T-cell (primary cell): ENCODE measurements at places on chromosomes 1 and 21. TPM values are rescaled to one million over a fixed set of nuclear protein-coding genes. Genes with fewer than 3 reads are reported as not detected.

GCSAML gene
- 0.85 TPM for total RNA-seq

SLC9C2 gene
- total RNA-seq: not detected

ZNF648 gene
- total RNA-seq: not detected

RNU1-3 gene
- total RNA-seq: 2,148 TPM

NIT1 gene
- total RNA-seq: 27.6 TPM

GNG12 gene
- 0.35 TPM for total RNA-seq

- H3K36me3 ChIP-seq: no peaks in the 10 kb centered on the region
- H3K27me3 ChIP-seq: peaks cover 17% of the 10 kb centered on the region
- H3K4me1 ChIP-seq: no peaks in the 10 kb centered on the region
- DNase-seq: no peak
Measured at GRCh38 chr21:32140604-32141317, 138.1 kb downstream of the MIS18A start.

- no peak for DNase-seq
- H3K27me3 ChIP-seq: peaks cover 8% of the 10 kb centered on the region
- no peaks in the 10 kb centered on the region for H3K4me1 ChIP-seq
- no peaks in the 10 kb centered on the region for H3K36me3 ChIP-seq
Measured at GRCh38 chr1:156615946-156616345, 3.3 kb upstream of the HAPLN2 start.

DNA sequence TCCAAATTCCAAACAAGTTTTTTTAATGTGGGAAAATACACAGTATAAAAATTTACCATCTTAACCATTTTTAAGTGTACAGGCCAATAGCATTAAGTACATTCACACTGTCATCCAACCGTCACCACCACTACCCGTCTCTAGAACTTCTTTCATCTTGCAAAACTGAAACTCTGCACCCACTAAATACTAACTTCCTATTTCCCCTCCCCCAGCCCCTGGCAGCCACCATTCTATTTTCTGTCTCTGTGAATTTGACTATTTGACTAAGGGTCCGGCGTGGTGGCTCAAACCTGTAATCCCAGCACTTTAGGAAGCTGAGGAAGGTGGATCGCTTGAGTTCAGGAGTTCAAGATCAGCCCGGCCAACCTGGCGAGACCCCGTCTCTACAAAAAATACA lies 36.1 kb downstream of the CLSTN1 start:
- H3K27ac ChIP-seq: peak overlapping the region; percentile 52
- peak; percentile 45 for DNase-seq
- H3K4me3 ChIP-seq: no peak overlapping the region

GRCh38 chr1:216005916-216006315 lies 417.3 kb downstream of the USH2A start:
- H3K36me3 ChIP-seq: no peaks in the 10 kb centered on the region
- no peaks in the 10 kb centered on the region for H3K4me1 ChIP-seq
- no peaks in the 10 kb centered on the region for H3K27me3 ChIP-seq

GRCh38 chr1:213474054-213474453 lies 423.0 kb downstream of the RPS6KC1 start:
- no peak overlapping the region for H3K4me3 ChIP-seq
- no peak for DNase-seq
- H3K27me3 ChIP-seq: no peaks in the 10 kb centered on the region
- no peaks in the 10 kb centered on the region for H3K4me1 ChIP-seq

DNA sequence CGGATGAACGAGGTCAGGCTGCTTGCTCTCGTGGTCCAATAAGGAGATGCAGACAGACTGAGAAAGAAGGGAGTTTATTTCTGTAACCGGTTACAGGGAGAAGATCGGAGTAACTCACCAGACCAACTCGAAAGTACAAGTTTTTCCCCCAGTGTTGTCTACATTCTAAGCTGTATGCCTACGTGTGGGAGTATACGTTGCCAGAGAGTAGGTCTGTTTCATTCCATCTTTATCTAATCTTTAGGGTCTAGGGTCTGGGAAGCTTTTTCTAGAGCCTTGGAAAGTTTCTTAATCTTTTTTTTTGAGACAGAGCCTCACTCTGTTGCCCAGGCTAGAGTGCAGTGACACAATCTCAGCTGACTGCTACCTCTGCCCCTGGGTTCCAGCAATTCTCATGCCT lies 4.7 kb upstream of the PADI1 start:
- no peaks in the 10 kb centered on the region for H3K36me3 ChIP-seq
- DNase-seq: no peak
- H3K27ac ChIP-seq: no peak overlapping the region
- H3K4me3 ChIP-seq: no peak overlapping the region
- peaks cover 17% of the 10 kb centered on the region for H3K4me1 ChIP-seq

- peaks cover 34% of the 10 kb centered on the region for H3K4me1 ChIP-seq
- no peak for DNase-seq
- H3K36me3 ChIP-seq: no peaks in the 10 kb centered on the region
- H3K27ac ChIP-seq: no peak within 1 kb of the TSS
Measured at GRCh38 chr1:6424619-6425593, at the start of gene ESPN. TSS of gene ESPN (plus strand) at chr1:6424776. CDS start at chr1:6424956, 180 bp downstream.

GRCh38 chr1:115515270-115515669 lies 126.5 kb upstream of the VANGL1 start:
- H3K27ac ChIP-seq: no peak overlapping the region
- no peak overlapping the region for H3K4me3 ChIP-seq
- H3K4me1 ChIP-seq: no peaks in the 10 kb centered on the region
- DNase-seq: no peak
- H3K27me3 ChIP-seq: no peaks in the 10 kb centered on the region

GRCh38 chr1:65724151-65724550 lies 68.5 kb upstream of the PDE4B start:
- no peaks in the 10 kb centered on the region for H3K4me1 ChIP-seq
- H3K36me3 ChIP-seq: no peaks in the 10 kb centered on the region
- DNase-seq: no peak
- H3K4me3 ChIP-seq: no peak overlapping the region
- H3K27me3 ChIP-seq: no peaks in the 10 kb centered on the region

- H3K27me3 ChIP-seq: peaks cover 2% of the 10 kb centered on the region
- H3K27ac ChIP-seq: no peak overlapping the region
- no peaks in the 10 kb centered on the region for H3K4me1 ChIP-seq
Measured at GRCh38 chr1:55747408-55747841, 532.3 kb upstream of the USP24 start.

- DNase-seq: no peak
- H3K4me3 ChIP-seq: peak within 1 kb of the TSS; percentile 60
Measured at GRCh38 chr1:43978551-43979260, at the start of gene B4GALT2. TSS of gene B4GALT2 (plus strand) at chr1:43979210. CDS start at chr1:43981161, 1,951 bp downstream.

DNA sequence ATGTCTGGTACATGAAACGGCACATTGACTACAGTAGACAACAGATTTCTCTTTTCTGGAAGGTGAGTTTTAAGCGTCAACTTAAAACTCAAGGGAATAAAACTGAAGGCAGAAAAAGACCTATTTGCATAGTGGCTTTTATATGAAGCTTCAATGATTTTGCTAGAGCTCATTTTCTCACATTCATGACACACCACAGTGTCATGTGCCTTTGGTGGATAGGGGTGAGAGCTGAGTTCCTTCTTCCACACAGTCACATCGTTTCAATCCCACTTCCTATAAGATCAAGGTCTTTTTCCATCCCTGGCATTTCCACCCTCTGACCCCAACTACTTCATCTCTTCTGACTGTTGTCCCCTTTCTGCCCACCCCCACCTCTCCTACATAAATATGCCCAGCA lies 31.0 kb downstream of the IL12RB2 start:
- no peak overlapping the region for H3K4me3 ChIP-seq
- H3K36me3 ChIP-seq: no peaks in the 10 kb centered on the region
- H3K27me3 ChIP-seq: no peaks in the 10 kb centered on the region
- DNase-seq: no peak
- H3K4me1 ChIP-seq: peaks cover 24% of the 10 kb centered on the region
- H3K27ac ChIP-seq: no peak overlapping the region

GRCh38 chr1:219155135-219155534 lies 18.5 kb upstream of the LYPLAL1 start:
- DNase-seq: no peak
- H3K27ac ChIP-seq: no peak overlapping the region
- H3K4me1 ChIP-seq: no peaks in the 10 kb centered on the region
- H3K4me3 ChIP-seq: no peak overlapping the region

DNA sequence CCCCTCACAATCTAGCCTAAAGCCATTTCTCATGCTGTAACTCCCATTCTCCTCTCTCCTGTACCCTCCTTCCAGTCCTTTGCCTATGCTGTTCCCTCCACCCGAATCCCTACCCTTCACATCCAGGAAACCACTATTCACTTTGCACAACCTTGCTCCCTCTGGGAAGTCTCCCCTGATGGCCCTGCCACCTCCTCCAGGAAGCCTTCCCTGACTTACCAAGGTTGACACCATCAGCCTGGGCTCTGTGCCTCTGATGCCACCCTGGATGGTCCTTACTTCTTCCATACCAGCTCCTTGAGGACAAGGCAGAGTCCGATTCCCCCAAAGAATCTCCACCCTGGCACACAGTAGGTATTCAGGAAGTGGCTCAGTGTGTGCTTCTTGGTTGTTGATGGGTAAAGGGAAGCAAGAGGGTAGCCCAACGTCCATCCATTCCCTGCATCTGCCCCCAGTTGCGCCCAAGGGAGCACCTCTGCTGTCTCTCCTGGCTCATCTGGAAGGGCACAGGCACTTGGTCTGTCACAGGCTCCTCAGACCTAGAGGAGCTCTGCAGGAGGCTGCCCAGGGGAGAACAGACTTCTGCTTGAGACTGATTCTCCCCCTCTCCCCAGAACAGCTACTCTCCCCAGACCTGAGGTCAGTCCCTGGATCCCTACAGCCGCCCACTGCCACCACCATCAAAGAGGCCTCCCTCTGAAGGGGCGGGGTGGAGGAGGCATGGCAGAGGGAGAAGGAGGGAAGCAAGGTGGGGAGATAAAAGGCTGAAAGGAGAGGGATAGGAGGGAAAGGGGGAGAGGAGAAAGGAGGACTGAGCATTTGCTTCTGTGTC lies 36.1 kb upstream of the ZC3H12A start:
- H3K27ac ChIP-seq: no peak overlapping the region
- no peaks in the 10 kb centered on the region for H3K4me1 ChIP-seq
- H3K27me3 ChIP-seq: peaks cover 39% of the 10 kb centered on the region
- no peak for DNase-seq
- H3K4me3 ChIP-seq: no peak overlapping the region
- no peaks in the 10 kb centered on the region for H3K36me3 ChIP-seq

DNA sequence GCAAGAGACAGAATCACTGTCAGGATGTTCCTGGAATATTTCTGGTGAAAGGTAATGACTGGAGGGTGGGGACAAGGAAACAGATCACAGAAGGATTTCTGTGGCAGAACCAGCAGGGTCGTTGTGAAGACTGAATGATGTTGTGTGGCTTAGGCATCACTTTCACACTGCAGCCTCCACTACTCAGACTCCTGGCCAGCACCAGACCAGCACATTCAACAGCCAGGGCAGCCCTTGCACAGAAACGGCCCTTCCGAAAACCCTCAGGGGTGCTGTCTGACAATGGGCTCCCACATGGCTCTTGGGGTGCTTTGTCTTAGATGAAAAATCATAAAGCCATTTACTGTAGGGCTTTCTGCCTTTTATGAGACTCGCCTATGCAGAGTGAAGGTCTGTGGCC lies 3.8 kb upstream of the RAB7B start:
- H3K4me1 ChIP-seq: peaks cover 1% of the 10 kb centered on the region
- DNase-seq: no peak
- H3K36me3 ChIP-seq: no peaks in the 10 kb centered on the region
- H3K4me3 ChIP-seq: no peak overlapping the region

DNA sequence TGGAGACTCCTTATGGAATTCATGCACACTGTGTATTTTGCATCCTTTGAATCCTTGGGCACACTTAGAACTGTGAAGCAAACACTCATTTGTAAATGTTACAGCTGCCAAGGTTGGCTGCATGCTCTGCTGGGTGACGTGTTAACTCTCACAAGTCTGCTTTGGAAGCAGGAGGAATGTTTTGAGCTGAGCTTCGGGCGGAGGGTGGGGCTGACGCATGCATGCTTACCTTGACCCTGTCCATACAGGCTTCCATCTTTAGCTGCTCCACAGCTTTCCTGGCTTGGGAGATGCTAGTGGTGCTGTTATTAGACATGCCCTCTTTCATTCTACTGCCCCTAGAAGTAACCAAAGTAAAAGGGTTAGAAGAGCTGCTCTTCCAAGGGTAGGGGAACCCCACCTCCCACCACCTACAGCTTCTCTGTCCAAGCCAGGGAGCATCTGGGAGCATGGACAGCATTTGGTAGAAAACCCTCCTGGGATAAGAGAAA lies 66.0 kb downstream of the GNG4 start:
- no peak overlapping the region for H3K4me3 ChIP-seq
- H3K4me1 ChIP-seq: no peaks in the 10 kb centered on the region
- no peak overlapping the region for H3K27ac ChIP-seq
- peaks cover 21% of the 10 kb centered on the region for H3K27me3 ChIP-seq

GRCh38 chr21:37553078-37553481 lies 186.5 kb downstream of the DYRK1A start:
- no peak overlapping the region for H3K4me3 ChIP-seq
- no peak for DNase-seq
- H3K36me3 ChIP-seq: no peaks in the 10 kb centered on the region
- H3K27me3 ChIP-seq: no peaks in the 10 kb centered on the region

GRCh38 chr1:182608845-182609610 lies 4.8 kb upstream of the RGS16 start:
- no peaks in the 10 kb centered on the region for H3K36me3 ChIP-seq
- no peak for DNase-seq
- H3K27me3 ChIP-seq: peaks cover 10% of the 10 kb centered on the region
- no peak overlapping the region for H3K4me3 ChIP-seq
- H3K4me1 ChIP-seq: peaks cover 2% of the 10 kb centered on the region

DNA sequence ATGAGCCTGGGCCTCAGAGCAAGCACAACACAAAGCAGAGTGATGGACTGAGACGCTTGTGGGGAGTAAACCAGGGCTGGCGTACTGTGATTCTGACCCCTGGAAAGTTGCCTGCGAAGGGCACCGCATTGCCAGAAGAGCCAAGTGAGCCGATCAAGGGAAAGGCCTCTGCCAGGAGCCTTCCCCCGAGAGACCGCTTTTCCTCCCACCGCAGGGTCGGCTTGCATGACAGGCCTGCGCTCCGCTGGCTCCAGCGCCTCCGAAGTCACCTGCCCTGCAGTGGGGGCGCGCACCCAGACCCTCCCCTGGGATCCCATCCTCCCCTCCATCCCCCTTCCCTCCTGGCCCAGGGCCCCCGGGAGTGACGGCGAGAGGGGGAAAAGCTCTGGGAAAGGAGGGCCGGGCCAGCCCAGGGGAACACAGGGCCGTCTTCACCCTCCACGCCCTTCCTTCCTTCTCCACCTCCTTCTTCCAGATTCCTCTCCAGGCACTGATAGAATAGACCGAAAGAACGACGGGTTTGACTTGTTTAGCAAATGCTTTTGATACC lies 165.0 kb downstream of the TRIM33 start:
- no peaks in the 10 kb centered on the region for H3K36me3 ChIP-seq
- peak overlapping the region; percentile 39 for H3K4me3 ChIP-seq
- DNase-seq: no peak
- H3K27ac ChIP-seq: peak overlapping the region; percentile 52
- H3K4me1 ChIP-seq: peaks cover 50% of the 10 kb centered on the region

DNA sequence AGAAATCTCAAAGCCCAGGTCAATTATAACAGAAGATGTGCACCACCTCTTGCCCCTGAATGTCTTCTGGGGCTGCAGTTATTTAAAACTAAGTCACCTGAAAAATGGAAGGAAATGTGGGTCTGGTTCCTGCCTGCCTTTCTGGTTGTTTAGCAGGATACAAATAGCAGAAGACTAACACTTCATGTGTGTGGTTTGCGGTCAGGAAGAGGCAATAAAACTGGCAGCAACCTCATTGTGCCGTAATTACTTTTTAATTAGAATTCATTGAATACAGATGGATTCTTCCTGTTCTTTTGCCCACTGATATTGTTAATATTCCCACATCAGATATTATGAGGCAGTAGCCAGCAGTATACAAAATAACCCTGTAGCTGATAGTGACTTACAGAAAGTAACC lies 345.7 kb downstream of the ZNF326 start:
- peaks cover 10% of the 10 kb centered on the region for H3K4me1 ChIP-seq
- no peak overlapping the region for H3K27ac ChIP-seq
- no peak for DNase-seq
- H3K27me3 ChIP-seq: no peaks in the 10 kb centered on the region
- H3K4me3 ChIP-seq: no peak overlapping the region
